ENCODE measurements at places on chromosomes 2 and 18. TPM values are rescaled to one million over a fixed set of nuclear protein-coding genes. Genes with fewer than 3 reads are reported as not detected.

DNA sequence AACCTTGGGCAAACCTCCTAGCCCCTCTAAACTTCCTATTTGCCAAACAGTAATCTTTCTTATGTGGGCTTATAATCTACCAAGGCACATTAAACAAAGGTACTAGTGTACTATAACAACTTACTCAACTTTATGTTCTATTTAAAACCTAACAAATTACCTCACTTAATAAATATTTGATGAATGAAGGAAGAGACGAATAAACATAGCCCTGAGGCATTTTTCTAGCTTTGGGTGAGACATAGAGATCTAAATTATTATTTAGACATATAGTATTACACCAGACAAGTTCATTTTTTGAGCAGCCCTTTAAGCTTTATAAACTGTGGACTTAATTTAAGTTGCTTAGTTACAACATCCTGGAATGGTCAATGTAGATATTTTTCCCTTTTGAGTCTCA, 104.6 kb downstream of the UNC80 start:
- no peak for ATAC-seq

Gene SALL3
- total RNA-seq = not detected

DNA sequence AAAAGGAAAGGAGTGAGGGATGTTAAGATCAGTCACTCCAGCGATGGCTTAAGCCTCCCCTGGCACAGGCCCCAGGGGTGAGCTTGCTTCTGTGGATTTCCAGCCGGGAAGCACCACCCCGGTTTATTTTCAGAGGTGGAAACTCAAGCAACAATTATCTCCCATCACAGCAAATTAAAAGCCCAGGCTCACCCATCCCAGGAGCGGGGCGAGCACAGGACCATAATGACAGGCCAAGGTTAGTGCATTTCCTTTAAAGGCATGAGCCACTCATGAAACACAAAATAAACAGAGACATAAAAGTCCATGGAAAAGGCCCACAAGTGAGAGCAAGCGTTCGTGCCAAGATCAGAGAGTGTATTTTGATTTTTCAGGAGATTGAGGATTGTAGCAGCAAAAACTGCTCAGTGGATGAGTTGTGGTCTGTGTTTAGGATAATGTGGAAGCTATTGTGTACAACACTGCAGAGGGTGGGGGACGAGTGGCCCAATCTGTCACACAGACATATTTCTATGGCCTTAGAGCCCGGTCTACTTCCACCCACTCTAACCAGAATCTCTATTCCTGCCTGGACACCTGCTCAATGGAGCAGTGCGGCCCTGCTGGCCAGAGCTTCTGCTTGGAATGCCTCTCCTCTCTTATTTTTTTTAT, 111.4 kb upstream of the CDC42EP3 start:
- ATAC-seq = no peak

DNA sequence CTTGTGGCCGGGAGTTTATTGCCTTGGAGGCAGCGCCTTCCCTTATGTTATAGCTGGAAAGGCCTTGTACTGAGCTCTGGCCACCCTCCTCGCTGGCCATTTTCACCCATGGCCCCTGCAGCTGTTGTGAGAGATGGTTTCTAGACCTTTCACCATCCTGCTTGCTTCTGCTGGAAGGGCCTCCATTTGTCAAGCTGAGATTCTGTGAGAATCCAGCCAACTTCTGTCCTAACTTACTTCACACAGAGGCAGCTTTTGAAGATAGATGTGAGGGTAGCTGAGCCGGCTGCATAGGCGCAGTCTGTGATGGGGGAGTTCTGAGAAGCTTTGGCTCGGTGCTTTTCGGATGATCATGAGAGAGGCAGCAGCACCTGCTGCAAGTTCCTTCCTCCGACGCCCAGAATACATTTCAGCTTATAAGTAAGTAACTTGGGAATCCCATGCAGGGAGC, 8.7 kb downstream of the CTIF start:
- ATAC-seq = no peak

DNA sequence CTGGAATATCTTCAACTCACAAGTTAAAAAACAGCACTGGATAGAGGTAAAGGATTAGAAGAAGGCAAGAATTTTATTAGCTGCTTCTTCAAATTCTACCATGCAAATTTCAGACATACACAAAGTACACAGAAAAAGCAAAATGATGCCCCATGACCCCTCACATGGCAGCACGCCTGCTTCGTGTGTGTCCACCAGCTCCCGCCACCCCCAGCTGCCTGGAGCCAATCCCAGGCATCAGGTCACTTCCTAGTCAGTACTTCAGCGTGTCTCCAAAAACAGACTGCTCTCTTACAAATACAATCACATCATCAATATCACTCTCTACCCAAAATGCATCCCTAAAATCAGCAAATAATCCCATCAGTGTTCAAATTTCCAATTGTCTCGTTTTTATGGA, 35.8 kb downstream of the IMPA2 start:
- no peak for ATAC-seq

GRCh38 chr18:3251249-3251962, 3.8 kb downstream of the MYL12A start:
- ATAC-seq = no peak

- ATAC-seq = no peak
Observed at GRCh38 chr18:44859751-44860439, 179.2 kb downstream of the SETBP1 start.

- ATAC-seq = peak; percentile 98
Observed at GRCh38 chr2:25825238-25825637, 53.0 kb downstream of the ASXL2 start.

GRCh38 chr2:236208019-236208926, 40.1 kb upstream of the GBX2 start:
- no peak for ATAC-seq

Gene STRN
- total RNA-seq = 29.6 TPM

DNA sequence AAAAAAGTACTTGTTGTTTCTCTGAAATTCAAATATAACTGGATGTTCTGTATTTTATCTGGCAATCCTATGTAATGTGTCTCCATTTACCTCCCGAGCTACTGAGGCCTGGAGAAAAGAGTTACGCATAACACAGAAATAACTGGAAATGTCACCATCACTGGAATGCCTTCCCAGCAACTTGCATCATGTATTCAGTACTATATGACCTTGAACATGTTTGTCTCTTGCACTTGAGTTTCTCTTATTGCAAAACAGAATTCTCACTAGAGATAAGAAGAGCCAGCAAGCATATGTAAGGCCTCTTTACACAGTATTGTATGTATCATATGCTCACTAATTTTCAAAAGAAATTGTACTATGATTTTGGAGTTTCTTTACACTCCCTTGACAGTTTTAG, 99.6 kb upstream of the CTAGE1 start:
- ATAC-seq = no peak

DNA sequence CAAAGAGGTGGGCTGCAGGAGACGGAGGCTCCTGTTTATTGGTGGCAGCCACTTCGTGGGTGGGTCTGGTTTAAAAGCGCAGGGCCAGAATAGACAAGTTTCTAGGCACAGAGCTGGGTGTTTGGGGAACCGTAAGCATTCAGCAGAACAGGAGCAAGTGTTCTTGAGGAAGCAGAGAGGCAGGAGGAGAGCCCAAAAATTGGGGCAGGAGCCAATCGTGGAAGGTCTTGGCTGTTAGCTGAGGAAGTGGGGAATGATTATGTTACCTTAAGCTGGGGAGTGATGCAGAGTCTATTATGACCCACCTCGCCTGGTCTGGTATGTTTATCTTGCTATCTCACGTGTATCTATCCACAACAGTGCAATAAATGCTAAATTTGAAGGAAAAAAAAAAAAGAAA, 64.3 kb upstream of the ATL2 start:
- ATAC-seq = no peak

GRCh38 chr2:54271189-54271588, 15.2 kb upstream of the TSPYL6 start:
- ATAC-seq = no peak

Gene POTEC
- total RNA-seq = not detected
